ENCODE measurements at places on chromosomes 5 and 9.

- peak; percentile 29 for DNase-seq
Observed at GRCh38 chr5:34959323-34959722, 30.0 kb downstream of the DNAJC21 start.

DNA sequence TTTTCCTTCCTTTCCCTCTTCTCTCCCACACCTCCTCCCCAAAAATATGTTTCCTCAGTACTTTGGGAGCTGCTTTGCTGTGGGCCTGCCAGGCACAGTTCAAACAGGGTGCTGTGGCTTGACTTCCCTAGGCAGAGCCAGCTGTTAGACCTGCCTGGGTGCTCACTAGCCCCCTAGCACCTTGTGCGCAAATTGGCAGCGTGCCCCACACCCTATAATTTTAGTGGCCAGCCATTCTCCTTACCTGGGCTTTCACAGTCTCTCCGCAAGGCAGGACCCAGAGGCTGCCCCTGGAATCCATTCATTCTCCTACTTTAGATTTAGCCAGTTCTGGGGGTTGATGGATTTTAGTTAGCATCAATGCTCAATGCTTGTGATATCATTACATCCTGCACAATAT is 72.3 kb downstream of the ANGPTL2 start:
- no peak for DNase-seq

- no peak for DNase-seq
Observed at GRCh38 chr9:70411930-70412831, 2.3 kb downstream of the KLF9 start.

DNA sequence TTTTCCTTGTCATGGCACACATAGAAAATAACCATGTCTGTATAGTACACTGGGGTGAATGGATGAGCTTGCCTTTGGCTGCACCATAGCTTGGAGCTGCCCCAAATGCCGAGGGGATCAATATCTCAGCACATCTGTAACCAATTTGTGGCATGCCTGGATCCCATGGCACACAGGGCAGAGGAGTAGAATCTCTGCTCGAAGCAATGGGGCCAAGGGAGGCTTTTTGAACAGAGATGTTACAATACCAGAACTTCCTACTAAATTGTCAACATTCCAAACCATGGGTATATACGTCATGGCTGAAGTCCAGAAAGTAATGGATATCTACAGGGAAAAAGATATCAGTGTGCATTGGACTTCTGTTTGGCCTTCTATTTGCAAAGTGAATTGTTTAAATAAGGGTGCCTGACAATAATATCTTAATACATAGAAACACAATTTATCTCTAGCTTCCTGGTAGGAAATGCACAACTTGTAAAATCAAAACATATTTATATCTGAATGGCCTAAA is 39.0 kb downstream of the ESM1 start:
- DNase-seq: no peak

DNA sequence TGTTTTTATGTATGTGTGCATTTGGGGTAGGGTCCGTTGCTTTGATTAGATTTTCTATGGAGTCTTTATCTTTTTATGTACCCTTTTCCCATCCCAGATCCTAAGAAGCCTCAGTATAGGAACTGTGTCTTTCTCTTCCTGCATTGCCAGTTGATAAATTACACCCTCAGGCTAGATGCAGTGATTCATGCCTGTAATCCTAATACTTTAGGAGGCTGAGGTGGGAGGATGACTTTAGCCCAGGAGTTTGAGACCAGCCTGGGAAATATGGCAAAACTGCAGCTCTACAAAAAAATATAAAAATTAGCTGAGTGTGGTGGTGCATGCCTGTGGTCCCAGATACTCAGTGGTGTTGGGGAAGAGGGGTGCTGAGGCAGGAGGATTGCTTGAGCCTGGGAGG is 40.2 kb downstream of the NLN start:
- no peak for DNase-seq

- no peak for DNase-seq
Observed at GRCh38 chr5:172575816-172576545, 65.1 kb upstream of the NEURL1B start.

- DNase-seq: no peak
Observed at GRCh38 chr9:75132244-75132643, 43.9 kb downstream of the OSTF1 start.

DNA sequence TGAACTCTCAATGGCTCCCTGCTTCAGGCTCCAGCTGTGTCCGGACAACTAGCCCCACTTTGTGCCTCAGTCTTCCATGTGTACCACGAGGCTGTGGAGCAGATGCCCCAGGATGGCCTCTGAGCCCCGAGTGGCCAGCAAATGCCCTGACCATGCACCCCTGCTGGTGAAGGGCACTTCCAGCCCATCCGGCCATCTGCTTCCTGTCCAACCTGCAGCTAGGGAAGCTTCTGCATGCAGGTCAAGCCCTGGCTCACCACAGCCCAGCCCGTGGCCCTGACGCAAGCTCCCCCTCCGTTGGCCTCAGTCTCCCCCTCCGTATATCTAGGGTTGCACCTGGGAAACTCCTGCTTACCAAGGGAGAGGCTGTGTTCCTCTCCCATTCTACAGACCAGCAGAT is 4.8 kb downstream of the NINJ1 start:
- no peak for DNase-seq

DNA sequence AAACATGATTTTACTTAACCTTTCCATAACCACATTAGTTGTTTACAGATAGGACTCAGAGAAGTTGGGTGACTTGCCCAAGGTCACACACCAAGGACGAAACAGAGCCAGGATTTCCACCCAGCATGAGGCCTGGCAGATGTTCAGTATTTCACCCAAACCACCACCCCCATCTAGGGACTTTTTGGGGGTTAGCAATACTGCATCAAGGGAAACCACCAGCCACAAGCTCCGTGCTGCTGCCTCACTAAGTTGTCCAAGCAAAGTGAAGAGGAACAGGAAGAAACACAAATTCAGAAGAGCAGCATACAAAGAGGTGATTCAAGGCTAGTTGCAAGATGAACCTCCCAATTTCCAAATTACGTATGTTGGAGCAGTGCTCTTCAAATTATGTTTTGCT is 219.6 kb upstream of the RORB start:
- no peak for DNase-seq

DNA sequence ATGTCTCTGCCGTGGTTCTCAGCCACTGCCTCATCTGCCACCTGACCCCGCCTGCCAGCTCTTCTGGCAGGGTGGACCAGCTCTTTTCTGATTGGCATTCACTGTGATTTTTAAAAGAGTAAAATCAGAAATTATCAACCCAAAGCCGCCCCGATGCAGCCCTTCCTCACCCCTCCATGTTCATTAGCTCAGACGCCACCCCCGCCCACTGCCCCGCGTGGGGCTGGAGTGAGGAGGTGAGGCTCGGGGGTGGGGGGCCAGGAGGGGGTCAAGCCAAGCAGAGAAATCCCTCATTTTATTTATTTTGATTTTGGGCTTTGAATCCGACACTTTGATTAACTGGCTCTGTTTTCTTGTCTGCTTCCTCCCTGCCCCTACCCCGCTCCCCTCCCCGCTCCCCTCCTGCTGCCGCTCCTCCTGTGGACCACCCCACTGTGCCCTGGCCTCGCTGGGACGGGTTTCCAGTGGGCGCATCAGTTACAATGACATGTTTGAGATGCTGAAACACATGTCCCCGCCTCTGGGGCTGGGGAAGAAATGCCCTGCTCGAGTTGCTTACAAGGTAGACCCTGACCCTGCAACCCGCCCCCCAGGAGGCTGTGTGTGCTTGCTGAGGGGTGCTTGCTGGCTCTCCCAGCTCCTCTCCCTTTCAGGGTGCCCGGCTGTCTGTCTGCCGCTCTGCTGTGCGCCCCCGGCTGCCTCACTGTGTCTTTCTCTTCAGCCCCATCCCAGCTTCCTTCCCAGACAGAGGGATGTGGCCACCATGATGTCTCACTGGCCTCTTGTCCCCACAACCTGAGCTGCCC is 224.9 kb downstream of the CACNA1B start:
- no peak for DNase-seq

DNA sequence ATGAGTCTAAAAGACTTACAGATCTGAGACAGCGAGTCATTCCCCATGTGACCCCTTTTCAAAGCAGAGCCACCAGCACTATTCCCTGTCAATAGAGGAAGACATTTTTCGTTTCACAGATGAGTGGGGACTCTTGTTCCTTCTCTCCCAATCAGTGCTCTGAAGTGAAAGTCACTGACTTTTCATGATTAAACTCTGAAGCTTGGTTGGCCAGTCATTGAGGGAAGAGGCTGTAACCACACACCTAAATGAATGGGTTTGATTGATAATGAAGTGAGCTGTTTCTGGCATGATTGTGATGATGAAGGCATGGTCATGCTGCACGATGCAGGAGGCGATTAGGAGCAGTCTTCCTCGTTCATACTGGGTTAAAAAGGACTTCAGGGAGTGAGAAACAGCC is 171.9 kb downstream of the ZNF462 start:
- no peak for DNase-seq

- DNase-seq: no peak
Observed at GRCh38 chr9:34158362-34158869, 20.4 kb upstream of the UBAP1 start.

DNA sequence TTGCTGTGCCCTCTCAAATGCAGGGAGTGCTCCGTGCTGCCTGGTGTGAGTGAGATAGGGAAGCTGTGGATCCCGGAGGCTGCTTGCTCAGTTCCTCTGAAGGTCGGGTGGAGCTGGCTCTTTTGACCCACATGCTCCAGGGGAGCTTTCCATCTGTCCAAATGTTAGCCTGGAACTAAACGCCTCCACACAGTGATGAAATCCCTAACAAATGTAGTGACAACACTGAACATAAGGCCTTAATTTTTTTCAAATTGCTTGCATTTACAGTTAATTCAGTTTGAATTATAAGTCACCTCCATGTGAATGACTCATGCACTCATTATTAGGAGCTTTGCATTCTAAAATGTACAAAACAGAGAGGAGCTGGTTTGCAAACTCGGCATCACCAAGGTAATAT is 27.0 kb downstream of the PRDM6 start:
- DNase-seq: no peak

- no peak for DNase-seq
Observed at GRCh38 chr5:159833846-159834245, 82.4 kb upstream of the ADRA1B start.

GRCh38 chr5:180665682-180666404 is 16.4 kb upstream of the FLT4 start:
- no peak for DNase-seq

All from AG09309 (cell line).